Stimulated activated CD4-positive, alpha-beta T cell treated with anti-CD3 and anti-CD28 coated beads, Interleukin-2, amount 100 ng/mL, for 24 hours (primary cell): ENCODE measurements at places on chromosomes 2 and 18.

DNA sequence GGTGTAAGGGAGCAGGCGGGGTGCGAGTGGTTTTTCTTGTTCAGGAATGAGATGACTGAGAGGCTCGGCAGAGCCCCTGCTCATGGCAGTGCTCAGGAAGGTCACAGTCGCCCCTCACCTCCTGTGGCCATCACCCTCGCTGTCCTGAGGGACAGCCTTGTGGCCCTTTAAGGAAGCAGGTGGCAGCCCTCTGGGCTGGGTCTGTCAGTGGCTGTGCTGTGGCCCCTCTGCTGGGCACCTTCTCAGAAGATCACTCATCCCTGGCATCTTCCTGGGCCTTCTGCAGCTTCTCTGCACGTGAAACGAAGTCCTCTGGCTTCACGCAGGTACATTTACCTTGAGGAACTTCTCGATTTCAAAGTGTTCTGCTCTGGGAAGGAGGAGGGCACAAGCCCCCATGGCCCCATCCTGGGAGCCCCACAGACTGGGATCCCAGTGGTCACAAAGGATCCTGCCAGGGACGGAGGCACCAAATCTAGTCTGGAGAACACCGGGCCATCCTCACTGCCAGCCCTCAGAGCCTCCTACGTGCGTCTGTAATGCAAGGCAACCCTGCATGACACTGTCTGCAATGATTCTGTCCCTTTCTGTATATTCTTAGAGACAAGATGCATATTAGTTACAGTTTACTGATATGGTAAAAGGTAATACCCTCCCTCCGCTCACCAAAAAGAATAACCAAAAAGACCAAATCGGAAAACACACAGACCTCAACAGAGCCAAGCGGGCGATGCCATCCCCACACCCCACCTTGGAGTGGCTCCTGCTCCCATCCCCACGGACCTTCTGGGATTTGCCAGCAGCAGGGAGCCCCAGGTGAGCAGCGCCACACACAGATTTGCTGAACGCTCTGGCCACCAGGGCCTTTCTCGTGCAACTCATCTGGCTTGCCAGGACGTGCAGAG, 25.9 kb upstream of the FAHD2A start:
- no peak for DNase-seq

DNA sequence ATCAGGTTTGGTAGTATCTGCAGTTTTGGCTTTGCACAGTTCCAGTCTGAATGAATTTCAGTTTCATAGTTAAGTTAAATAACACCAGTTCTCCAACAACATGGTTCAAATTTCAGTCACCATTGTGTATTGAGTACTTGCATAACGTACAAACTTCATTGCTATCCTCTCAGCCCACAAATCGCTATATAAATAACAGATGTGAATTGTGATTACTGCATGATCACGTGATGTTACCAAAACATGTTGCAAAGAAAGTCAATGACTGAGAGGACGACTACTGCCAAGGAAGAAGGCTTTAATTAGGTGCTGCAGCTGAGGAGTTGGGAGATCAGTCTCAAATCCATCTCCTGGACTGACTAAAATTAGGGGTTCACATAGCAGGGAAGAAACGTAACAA, 48.2 kb downstream of the COL4A4 start:
- no peak for DNase-seq

DNA sequence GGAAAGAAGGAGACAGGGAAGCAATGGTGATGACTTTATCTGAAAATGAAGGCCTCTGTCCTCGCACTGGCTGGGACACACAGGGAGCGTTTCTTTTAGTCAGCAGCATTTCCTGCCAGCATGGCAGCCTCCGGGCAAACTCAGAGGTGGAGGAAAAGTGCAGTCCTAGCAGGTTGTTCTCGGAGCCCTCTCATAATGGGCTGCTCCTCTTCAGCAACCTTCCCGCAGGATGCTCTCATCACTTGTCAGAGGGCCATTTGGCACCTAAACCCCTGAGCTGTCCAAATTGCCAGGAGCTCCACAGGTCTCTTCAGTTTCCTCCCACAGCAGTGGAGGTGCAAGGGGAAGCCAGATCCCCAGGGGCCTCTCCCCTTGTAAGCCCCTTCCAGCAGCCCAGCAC, 6.2 kb downstream of the STK39 start:
- no peak for DNase-seq

DNA sequence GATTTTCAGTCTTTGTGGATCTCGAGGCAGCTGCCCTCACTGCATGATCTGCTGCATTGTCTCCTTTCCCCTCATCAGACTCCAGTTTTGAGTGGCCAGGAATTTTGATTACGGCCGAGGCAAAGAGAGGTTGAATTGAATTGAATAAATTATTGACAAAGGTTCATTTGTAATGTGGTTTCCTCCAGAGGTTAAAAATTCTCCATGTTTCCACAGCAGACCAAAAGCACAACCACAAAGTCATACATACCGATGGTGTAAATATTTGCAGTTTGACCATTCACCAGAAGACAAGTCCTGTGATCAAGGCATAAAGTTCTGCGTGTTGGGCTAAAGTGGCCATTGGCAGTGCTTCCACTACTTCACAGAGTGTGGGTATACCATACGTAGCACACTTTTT, 343.8 kb upstream of the MYT1L start:
- no peak for DNase-seq

- DNase-seq = no peak
These were observed 40.6 kb downstream of the ZNF516 start for GRCh38 chr18:76454418-76454817.

GRCh38 chr2:216653931-216654365, 20.7 kb downstream of the IGFBP2 start:
- DNase-seq = no peak

DNA sequence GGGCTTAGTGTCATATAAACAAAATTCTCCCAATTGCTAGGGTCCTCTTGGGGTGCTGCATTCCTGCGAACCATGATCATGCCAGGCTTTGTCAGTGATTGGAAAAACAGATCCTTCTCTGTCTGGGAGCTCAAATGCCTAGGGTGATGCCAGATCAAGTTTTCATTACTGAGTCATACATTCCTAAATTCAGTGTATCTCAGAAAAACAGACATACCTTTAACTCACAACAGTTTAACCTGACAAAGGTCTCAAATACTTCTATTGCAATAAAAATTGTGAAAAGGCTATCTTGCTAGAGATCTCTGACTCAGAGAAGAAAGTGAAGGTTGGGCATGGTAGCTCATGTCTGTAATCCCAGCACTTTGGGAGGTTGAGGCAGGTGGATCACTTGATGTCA, 86.9 kb downstream of the SH3YL1 start:
- no peak for DNase-seq

DNA sequence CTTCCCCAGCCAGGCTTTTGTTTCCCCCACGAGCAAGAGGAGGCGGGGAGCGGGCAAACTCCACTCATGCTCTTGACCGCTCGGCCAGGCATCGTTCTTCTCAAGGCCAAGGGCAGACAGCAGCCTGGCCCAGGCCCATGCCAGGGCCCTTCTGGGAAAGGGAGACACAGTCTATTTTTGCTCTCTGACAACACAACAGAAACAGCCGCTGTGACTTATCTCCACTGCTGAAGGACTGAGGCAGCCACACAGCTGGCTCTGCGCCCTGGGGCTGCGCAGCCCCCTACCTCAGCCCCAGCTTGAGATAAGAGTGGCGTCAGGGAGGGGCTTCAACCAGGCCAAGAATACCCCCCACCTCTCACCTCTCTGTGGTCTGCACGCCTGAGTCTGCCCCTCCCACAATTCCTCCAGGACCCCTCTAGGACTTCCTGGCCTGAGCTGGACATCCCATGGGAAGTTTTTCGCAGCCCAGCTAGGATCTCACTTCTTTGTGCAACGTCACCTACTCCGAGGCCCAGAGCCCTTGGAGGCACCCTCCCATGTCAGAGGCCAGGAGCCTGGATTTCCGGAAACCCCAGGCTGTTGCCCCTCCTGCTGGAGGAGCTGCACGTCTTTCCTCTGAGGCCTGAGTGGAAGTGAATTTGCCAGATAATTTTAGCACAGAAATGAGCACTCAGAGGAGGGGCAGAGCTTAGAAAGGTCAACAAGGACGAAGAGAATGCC, 118.9 kb upstream of the OTOS start:
- no peak for DNase-seq

DNA sequence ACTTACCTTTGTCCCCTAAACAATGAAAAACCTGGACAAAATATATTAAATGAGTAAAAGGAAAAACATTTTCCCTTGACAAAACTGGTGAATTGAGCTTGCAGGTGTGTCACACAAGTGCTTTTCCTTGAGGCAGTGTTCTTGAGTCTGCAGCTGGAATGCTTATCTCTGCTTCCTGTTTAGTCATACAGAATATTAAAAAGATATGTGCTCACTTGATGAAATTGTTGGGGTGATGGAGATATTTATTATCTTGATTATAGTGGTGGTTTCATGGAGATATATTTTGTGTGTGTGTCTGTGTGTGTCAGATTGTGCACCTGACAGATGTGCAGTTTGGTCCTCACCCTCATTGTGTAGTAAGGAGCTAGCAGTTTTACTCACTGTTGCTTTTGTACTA, 3.3 kb downstream of the TAF1B start:
- DNase-seq = no peak

DNA sequence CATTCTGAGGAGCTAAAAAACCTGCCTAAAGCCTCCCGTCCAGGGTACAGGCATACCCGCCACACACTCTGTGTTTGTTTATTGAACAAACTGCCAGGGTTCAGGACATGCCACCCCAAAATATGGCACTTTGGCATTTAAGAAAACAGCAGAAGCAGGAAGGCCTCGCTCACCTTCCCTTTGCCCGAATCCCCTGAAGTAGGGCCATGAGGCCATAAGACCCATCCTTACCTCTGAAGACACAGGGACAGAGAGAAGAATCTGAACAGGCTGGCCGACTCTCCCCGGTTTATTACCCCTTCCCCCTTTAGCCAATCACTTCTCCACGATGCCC, 1.7 kb upstream of the NEURL3 start:
- DNase-seq = no peak

DNA sequence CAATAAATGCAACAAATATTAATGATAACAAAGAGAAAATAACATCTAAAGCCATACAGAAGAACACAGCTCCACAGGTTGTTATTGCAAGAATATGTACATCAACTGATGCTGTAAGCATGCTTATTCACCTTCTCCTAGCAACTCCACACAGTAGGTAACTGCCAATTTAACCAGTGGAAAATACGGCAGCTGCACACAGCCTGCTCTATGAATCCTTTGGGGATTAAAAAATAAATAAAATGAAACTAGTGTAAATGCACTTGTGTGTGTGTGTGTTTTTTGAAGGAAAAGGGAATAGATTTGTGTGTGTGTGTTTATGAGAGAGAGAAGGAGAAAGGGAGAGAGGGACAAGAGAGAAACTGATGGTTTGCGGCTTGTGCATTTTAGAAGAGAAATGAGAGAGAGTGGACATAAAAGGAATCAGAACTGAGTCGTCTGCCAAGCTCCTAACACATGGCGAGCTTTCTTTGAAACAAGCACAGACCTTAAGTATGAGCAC, 96.2 kb upstream of the PDE1A start:
- no peak for DNase-seq

GRCh38 chr2:118524911-118525310, 322.5 kb downstream of the EN1 start:
- no peak for DNase-seq

DNA sequence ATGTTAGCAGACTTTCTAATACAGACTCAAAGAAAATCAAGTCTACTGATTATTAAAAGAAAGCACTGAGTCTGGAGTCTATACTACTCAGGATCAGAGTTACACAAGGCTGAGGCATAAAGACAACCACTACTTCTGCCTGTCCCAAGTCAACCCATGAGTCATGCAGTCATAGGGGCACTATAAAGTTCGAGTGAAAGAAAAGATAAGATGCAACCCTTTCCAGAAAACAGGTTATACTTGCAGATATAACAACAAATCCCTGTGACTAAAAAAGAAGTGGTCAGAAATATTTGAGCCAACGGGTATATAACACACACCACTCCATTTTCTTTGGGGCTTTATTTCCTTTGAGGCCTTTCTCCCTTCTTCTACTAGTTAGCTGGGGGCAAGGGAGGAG, 18.6 kb upstream of the SCRN3 start:
- DNase-seq = no peak

DNA sequence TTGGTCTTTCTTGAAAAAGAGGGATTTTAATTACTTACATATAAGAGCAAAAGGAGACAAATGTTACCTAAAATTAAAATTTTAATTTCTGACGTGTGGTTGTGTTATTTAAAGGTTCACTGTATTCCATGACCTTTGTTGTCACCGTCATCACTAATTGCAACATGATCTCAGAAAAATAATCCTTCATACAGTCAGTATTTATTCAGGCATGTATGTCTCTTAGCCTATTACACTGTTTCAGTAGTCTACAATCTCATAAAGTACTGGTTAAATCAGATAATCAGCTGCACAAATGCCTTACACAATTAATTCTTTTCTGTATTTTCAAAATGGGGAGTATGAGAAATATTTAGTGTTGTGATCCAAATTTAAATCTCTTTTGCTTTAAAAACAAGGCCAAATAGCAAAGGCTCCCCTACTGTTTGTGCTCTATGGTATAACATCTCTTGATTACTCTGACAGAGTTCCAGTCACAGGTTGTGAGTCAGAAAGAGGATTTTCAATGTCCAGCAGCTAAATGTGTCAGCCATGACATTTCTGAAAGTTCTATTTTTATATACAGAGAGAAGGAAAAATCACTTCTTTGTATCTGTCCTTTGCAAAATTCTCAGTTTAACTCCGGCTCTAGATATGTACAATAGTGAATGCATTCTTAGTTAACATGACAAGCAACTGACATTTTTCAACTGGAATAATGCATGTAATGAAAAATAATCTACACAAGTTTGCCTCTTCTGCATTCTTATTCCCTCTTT, 184.0 kb downstream of the FIGN start:
- no peak for DNase-seq

- peak; percentile 0 for DNase-seq
These were observed 5.6 kb downstream of the ESPNL start for GRCh38 chr2:238105506-238106338.

- DNase-seq = no peak
These were observed 68.2 kb downstream of the LRP2 start for GRCh38 chr2:169294001-169294675.
